ENCODE measurements at places on chromosomes 1 and 21. TPM values are rescaled to one million over a fixed set of nuclear protein-coding genes. Genes with fewer than 3 reads are reported as not detected.

The G0S2 gene
- 24.9 TPM for total RNA-seq

The GCSAML gene
- 0.81 TPM for total RNA-seq

- DNase-seq = no peak
These were observed 35.4 kb downstream of the SELL start for GRCh38 chr1:169676001-169676400.

The LGR6 gene
- 35.6 TPM for total RNA-seq

- DNase-seq = no peak
These were observed 85.4 kb downstream of the CEP350 start for GRCh38 chr1:180040034-180040433.

DNA sequence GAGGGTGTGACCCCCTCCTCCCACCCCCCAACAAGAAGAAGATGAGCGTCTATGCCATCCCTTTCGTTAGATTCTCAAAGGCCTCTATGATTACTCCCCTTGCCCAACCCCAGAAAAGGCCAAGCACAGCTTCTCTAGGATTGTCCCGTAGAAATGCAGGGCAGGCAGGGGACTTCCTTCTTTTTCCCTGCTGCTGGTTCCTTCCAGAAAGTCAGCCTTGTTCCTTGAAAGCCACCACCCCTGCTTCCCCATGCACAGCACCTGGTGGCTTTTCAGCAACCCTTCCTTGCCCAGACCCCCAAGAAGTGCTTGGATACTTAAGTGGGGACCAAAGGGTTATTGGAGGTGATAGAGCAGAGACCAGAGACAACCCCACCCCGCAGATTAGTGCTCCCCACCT lies 75.1 kb downstream of the ARHGEF10L start:
- no peak for DNase-seq

Data from aorta (tissue), 5 donors.